T47D (cell line): ENCODE measurements at places on chromosomes 3 and 15.

- no peak for DNase-seq
Observed at GRCh38 chr3:11130385-11130784, 23.9 kb upstream of the HRH1 start.

DNA sequence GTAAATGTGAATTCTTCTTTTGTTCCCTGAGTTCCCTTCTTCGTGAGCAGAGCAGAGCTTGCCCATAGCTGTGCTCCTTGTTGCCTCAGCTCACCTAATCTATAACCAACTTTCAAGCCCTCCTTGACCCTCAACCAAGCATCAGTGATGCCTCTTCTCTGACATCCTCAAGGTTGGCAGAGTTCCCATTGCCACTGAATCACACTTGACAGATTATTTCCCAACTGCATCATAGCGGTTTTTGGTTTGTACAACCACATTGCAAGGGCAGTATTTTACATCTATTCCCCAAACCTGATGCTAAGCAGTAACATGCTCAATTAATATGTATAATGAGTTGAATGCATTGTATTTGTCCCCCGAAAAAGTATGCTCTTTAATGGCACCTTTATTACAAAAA, 133.0 kb upstream of the SNTN start:
- DNase-seq = no peak

DNA sequence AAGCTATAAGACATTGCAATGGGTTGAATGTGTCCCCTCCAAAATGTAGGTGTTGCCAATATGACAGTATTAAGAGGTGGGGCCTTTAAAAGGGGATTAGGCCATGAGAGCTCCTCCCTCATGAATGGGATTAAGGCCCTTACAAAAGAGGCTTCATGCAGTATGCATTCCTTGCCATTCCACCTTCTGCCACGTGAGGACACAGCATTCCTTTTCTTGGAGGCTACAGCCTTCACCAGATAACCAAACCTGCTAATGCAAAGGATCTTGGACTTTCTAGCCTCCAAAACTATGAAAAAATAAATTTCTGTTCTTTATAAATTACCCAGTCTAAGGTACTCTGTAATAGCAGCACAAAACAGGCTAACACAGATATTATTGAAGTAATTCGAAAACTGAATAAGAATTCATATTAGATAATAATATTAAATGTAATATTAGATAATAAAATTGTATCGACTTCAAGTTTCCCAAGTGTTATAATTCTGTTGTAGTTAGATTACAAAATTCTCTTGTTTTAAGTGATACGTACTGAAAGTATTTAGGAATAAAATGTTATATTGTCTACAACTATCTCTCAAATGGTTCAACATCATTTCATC, 29.4 kb upstream of the ATP8B4 start:
- peak; percentile 22 for DNase-seq

GRCh38 chr3:127113571-127113891, 79.4 kb upstream of the PRR23E start:
- no peak for DNase-seq
